NCI-H2029 (cell line): ENCODE measurements at places on chromosomes 7 and 10.

DNA sequence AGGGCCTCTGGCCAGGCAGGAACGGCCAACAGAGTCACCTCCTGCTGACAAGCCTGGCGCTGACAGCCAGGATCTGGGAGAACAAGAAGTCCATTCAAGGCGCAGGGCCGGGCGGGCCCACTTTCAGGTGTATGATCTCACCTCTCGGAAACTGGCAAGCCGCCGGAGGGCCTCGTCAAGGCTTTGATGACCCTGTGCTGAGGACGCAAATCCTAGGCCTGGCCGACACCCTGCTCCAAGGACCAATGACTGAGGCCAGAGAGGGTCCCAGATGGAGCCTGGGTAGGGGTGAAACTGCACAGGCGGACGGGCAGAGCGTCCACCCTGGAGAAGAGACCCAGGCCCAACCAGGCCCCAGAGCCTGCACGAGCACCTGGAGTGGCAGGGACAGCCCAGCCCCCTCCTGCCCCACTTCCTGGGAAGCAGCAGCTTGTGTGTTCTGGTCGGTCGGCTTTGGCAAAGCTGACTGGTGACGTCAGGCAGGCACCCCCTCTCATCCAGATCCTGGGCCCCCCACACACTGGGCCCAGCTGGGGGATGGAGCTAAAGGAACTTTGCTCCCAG lies 30.6 kb downstream of the MYL10 start:
- peak; percentile 44 for DNase-seq

DNA sequence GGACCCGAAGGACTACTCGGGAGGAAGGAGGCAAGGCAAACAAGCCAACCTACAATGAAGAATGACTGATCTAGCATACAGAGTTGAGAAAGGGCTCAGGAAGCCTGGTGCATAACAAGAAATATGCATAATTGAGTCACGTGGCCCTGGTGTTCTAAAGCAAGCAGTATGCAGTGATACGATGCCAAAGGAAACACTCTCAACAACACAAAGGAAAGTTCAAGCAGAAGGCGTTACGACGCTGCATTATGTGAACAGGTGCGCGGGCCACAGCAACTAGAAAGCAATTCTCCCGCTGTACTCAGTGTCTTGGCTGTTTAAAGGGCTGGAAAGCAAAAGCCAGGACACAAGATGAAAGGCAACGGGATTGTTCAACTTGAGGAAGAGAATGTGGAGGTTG lies 100.8 kb downstream of the PRTFDC1 start:
- peak; percentile 84 for DNase-seq

DNA sequence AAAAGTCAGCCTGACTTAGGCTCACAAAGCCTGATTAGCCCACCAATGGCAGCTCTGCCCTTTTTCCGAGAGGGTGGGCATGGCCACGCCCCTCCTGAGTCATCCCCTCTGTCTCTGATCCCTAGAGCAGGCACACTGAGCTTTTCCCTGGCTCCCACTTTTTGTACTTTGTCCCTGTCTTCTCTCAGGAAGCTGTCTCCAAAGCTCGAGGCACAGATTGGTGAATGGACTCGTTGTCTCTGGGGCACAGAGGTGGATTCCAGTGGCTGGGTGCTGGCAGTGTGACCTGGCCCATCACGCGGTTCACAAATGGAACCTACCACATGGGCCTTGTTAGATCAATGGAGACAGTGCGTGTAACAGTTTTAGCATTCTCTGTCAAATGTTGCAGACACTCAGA lies 313.5 kb downstream of the WDR37 start:
- no peak for DNase-seq

DNA sequence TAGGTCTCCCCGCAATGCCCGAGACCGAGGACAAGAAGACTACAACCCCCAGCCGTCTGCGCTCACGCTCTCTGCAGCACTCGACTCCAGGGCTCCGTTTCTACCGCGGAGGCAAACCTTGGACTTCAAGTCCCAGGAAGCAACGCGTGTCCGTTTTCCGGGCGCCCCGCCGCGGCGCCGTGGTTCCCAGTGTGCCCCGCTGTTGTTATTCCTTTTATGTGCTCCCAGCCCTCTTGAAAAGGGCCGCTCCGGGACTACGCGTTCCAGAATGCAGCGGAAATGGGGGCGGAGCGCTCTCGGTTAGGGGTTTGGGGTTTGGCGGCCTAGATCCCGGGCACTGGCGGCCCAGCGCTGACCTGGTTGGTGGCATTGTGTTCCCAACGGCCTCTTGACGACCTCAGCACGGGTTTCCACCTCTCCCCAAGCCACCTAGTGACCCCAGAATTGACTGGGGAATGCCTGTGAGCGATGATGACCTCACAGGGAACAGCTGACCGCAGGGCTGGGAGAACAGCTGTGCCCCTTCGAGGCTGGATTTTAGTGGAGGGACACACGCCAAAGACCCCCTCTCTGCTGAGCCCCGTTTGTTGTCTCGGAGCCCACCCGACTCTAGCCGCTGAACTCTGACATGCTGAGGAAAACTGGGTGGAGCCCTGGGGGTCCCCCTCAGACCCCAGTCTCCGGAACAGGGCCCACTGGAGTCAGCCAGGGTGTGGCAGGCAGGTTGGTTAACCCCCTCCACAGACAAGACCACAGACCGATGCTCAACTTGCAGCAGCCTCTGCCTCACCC lies 488 bp upstream of the CDK5 start:
- peak; percentile 99 for DNase-seq

DNA sequence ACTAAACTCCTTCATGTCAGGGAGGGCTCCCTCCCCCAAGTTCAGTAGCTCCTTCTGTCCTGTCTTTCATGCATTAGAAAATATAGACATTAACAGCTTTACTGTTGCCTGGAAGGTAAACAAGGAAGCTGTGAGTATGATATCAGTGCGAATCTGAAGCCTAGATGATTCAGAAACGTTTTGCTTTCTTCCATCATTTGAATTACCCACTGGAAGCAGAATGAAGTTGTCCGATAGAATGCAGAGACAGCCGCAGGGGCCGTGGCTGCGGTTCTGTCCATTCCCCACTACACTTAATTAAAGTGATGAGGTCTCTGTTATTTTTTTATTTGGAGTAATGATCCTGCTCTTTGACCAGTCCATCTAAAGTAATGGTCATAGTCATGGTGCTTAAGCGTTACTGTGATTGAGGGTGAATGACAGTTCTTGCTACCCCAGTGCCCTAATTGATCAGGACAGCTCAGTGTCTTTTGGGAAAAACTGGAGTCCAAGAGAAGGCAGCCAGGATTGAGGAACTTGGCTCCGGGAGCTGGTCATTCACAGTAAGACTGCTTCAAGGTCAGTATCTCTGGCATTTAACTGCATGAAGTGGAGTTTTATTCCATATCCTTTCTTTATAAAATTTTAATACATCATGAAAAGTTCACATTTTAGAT lies 69.9 kb downstream of the PTPRE start:
- no peak for DNase-seq

DNA sequence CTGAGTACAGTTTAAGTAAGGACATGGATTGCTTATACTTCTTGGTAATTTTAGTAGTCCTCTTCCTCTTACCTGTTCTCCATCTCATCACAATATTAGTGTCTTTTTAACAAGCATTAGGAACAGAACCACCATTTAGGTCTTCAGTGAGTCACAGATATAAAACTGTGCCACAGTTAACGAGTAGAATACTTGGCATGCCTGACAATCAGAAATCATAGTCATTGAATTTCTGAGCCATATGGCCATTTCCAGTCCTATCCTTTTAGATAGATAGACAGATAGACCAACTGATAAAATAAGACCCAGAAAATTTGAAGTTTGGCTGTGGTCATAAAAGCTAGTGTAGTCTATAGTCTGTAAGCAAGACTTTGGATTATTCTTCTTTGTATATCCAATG lies 71.1 kb downstream of the GBF1 start:
- no peak for DNase-seq

DNA sequence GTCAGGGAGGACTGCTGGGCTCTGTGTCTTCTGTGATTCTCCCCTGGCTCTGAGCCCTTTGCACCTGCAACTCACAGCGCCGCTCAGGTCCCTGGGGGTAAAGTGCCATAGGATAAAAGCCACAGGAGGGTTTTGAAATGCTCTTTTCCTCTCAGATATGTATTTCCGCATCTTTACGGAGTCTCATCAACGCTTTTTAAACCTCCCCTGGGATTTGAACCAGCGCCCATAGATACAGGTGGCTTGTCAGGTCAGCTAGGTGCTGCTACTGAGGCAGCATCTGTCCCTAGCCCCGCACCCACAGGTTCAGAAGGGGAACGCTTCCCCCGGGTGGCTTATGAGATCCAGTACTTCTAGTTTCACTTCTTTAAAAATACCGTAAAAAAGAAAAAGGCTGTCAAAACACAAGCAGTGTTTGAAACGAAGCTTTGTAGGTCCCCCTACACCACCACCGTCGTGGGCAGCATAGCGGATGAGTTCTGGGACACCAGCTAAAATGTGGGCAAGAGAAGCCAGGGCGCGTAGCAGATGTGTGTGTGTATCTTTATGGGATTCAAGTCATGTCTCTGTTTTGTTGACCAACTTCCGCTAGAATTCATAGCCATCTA lies 173.5 kb downstream of the CUX1 start:
- no peak for DNase-seq

- no peak for DNase-seq
Measured at GRCh38 chr7:112448381-112448780, 1.9 kb upstream of the IFRD1 start.

DNA sequence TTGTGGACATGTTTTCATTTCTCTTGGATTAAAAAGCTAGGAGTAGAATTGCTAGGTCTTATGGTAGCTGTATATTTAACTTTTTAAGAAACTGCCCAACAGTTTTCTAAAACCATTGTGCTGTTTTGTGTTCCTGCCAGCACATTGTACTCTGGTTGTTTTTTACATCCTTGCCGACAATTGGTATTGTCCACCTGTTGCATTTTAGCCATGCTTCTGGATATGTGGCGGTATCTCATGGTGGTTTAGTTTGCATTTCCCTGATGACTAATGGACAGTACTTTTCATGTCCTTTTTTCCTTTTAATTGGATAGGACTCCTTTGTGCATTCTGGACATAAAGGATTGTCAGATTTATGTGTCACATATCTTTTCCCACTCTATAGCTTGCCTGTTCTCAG lies 45.5 kb downstream of the STK17A start:
- DNase-seq: no peak

GRCh38 chr7:138396251-138397070 lies 63.6 kb upstream of the TRIM24 start:
- no peak for DNase-seq

GRCh38 chr10:98295401-98295811 lies 27.4 kb upstream of the LOXL4 start:
- no peak for DNase-seq

GRCh38 chr10:37865264-37865663 lies 7.9 kb upstream of the ZNF248 start:
- no peak for DNase-seq

- no peak for DNase-seq
Measured at GRCh38 chr7:93889261-93889660, 1.3 kb downstream of the TFPI2 start.

- DNase-seq: no peak
Measured at GRCh38 chr10:114310346-114310745, 71.3 kb downstream of the VWA2 start.

GRCh38 chr10:121900443-121901174 lies 27.2 kb downstream of the ATE1 start:
- peak; percentile 40 for DNase-seq

DNA sequence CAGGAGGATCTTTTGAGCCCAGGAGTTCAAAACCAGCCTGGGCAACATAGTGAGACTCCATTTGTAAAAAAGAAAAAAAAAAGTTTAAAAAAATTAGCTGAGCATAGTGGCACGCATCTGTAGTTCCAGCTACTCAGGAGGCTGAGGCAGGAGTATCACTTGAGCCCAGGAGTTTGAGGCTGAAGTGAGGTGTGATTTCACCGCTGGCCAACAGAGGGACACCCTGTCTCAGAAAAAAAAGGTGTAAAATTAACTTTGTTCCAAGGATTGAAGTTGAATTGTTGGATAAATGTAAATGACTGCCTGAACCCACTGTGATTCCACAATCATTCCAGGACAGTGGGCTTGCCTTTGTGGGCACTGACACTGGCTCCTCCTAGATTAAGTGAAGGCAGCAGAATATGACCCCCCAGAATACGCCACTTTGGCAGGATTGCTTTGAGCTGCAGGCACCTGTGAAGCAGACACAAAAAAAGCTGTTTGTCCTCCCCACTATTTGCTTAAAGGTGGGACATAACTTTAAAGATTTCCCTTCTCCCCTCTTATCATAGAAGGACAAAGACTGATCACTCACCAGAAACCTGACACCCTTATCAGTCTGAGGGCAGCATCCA lies 57.2 kb upstream of the FOXI2 start:
- no peak for DNase-seq

GRCh38 chr7:115066634-115067033 lies 144.7 kb downstream of the MDFIC start:
- DNase-seq: no peak

GRCh38 chr10:117391436-117392205 lies 16.4 kb upstream of the PDZD8 start:
- DNase-seq: no peak

GRCh38 chr10:95133997-95134396 lies 60.0 kb upstream of the ACSM6 start:
- no peak for DNase-seq

DNA sequence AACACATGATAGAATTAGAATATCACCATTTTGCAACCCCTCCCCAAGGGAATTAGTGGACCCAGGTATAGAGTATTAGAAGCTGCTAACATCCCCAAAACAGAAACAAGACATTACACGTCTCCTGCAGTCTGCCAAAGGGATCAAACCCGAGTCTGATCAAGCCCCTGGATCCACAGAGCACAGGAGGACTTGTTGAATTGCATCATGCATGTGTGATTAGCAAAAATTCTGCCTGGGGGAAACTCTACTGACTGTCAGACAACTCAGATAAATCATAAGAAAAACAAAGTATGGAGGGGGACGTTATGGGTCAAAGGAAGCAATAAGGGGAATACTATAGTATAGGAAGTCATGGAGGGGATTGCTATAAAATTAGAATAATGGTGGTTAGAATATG lies 116.8 kb upstream of the FGFR2 start:
- no peak for DNase-seq

DNA sequence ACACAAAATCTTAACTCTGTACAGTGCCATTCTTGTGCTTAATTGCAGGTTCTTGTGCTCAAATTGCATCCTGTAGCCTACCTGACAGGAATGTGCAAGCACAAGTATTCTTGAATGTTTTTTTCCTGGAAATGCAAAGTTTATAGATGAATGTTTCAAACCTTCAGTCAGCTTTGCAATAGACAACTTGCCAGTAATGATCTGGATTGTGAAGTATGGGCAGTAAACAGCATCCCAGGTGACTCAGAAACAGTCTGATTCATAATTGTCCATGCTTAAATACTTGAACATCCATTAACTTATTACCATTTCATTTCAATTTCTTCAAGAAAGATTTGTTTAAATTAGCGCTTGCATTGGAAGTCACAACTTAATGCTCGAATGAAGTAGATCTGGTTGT lies 347.2 kb downstream of the SDK1 start:
- no peak for DNase-seq

GRCh38 chr10:51090190-51090589 lies 15.9 kb downstream of the PRKG1 start:
- no peak for DNase-seq

- DNase-seq: no peak
Measured at GRCh38 chr7:37974711-37975110, 54.3 kb downstream of the EPDR1 start.
